ENCODE measurements at places on chromosomes 4 and X.

GRCh38 chrX:103520386-103520785 is 1.1 kb upstream of the RAB40A start:
- no peak for DNase-seq

GRCh38 chrX:149629730-149630387 is 1.7 kb downstream of the TMEM185A start:
- DNase-seq: no peak

DNA sequence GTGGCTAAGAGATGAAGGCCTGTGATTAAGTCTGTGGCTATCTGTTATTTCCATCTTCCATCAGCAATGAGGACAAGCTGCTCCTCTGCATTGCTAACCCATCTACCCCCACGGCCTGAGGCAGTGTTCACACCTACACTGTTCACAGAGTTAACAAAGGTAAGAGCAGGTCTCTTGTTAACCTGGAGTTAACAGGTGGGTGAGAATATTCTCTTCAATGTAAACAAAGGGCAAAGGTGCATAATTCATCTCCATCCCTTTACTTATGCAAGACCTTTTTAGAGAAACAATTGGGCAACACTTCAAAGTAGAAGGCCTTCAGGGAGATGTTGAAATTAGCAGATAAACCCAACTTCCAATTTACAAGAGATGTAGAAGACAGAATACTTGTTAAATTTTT is 2.8 kb downstream of the SLC35A2 start:
- DNase-seq: no peak

- DNase-seq: no peak
Observed at GRCh38 chr4:11866391-11866790, 437.7 kb upstream of the HS3ST1 start.

GRCh38 chr4:153221783-153222706 is 17.8 kb downstream of the TRIM2 start:
- DNase-seq: no peak

- DNase-seq: no peak
Observed at GRCh38 chrX:46601283-46601682, 27.7 kb downstream of the CHST7 start.

DNA sequence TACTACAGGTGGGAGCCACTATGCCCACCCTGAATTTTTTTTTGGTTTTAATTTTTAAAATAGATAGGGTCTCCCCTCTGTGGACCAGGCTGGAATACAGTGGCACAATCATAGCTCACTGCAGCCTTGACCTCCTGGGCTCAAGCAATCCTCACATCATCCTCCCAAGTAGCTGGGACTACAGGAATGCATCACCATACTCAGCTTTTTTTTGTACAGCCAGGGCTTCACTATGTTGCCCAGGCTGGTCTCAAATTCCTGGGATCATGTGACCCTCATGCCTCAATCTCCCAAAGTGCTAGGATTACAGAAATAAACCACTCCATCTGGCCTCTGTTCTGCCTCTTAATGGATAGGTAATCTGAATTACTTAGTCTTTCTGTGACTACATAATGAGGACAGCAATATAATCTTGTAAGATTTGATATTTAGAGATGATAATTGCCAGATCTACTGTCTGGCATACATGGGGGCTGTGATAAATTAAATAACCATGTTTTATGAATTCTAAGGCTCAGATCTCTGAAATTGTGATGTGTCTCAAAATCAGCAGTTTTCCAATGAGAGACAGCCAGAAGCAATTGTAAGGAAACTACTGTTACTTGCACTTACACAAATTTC is 26.7 kb downstream of the PDS5A start:
- DNase-seq: no peak
